CD4-positive, alpha-beta memory T cell (primary cell): ENCODE measurements at places on chromosomes 6 and 20.

DNA sequence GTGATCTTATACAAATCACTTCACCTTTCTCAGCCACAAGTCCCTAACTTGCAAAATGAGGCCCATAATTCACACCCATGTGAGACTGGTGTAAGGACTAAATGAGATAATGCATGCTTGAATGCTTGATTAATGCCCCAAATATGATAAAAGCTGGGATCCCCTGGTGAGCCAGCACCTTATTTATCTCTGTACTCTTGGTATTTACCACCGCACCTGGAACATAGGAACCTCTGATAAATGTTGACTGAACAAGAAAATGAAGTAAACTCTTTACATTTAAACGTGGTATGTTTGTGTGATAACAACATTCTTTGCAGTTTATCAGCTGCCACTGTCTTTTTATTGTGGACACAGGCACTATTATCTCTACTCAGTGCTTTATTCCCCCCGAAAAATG, 2.5 kb upstream of the APOBEC2 start:
- no peak overlapping the region for H3K4me3 ChIP-seq
- no peak for DNase-seq
- H3K27ac ChIP-seq: no peak overlapping the region
- no peaks in the 10 kb centered on the region for H3K36me3 ChIP-seq
- no peaks in the 10 kb centered on the region for H3K27me3 ChIP-seq
- H3K4me1 ChIP-seq: peaks cover 16% of the 10 kb centered on the region

DNA sequence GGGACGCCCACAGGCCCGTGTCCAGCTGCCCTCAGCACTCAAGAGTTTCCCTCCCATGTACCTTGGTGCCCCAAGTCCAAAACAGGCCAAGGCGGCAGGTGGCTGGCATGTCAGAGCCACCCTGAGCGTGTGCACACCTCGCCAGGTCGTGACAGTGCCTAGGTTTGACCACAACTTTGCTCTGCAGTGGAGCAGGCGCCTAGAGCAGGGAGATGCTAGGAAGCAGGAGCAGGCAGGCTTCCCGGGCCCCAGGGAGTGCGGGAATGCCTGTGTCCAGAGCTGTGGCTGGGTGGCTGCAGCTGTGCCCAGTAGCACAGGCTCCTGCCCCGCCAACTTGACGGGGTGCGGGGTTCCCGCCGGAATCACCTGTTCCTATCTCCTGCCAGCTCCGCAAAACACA, 380.8 kb upstream of the IMPG1 start:
- no peak overlapping the region for H3K4me3 ChIP-seq
- H3K36me3 ChIP-seq: no peaks in the 10 kb centered on the region
- DNase-seq: no peak
- H3K27me3 ChIP-seq: no peaks in the 10 kb centered on the region
- H3K4me1 ChIP-seq: no peaks in the 10 kb centered on the region

GRCh38 chr6:149306967-149307366, 10.5 kb upstream of the TAB2 start:
- DNase-seq: no peak
- no peak overlapping the region for H3K4me3 ChIP-seq
- H3K27ac ChIP-seq: no peak overlapping the region
- no peaks in the 10 kb centered on the region for H3K4me1 ChIP-seq

DNA sequence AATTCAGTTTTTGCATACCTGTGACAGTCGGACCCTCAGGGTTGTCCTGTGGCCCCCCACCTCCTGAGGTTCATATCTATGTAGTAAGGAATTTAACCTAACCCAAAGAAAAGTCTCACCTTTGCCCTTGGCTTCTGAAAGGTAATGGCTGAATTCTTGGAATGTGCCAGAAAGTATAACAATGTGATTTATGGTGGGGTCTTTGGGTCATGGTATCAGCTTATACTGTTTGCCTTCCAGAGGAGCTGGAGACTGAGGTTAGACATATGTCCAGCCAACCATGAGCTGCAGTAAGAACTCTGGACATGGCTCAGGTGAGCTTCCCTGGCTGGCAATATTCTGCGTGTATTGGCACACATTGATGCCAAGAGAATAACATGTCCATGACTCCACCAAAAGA, 26.9 kb downstream of the DDX43 start:
- H3K27ac ChIP-seq: peak overlapping the region; percentile 76
- peak overlapping the region; percentile 45 for H3K4me3 ChIP-seq
- peaks cover 33% of the 10 kb centered on the region for H3K4me1 ChIP-seq
- no peak for DNase-seq
- no peaks in the 10 kb centered on the region for H3K27me3 ChIP-seq

GRCh38 chr6:112037783-112038216, 16.1 kb upstream of the CCN6 start:
- no peaks in the 10 kb centered on the region for H3K36me3 ChIP-seq
- no peak for DNase-seq
- peaks cover 42% of the 10 kb centered on the region for H3K4me1 ChIP-seq
- no peak overlapping the region for H3K27ac ChIP-seq
